Esophagus squamous epithelium (tissue), 5 donors: ENCODE measurements at places on chromosomes 4 and X.

- DNase-seq = no peak
These were observed 567.4 kb downstream of the IQCM start for GRCh38 chr4:149248191-149248764.

DNA sequence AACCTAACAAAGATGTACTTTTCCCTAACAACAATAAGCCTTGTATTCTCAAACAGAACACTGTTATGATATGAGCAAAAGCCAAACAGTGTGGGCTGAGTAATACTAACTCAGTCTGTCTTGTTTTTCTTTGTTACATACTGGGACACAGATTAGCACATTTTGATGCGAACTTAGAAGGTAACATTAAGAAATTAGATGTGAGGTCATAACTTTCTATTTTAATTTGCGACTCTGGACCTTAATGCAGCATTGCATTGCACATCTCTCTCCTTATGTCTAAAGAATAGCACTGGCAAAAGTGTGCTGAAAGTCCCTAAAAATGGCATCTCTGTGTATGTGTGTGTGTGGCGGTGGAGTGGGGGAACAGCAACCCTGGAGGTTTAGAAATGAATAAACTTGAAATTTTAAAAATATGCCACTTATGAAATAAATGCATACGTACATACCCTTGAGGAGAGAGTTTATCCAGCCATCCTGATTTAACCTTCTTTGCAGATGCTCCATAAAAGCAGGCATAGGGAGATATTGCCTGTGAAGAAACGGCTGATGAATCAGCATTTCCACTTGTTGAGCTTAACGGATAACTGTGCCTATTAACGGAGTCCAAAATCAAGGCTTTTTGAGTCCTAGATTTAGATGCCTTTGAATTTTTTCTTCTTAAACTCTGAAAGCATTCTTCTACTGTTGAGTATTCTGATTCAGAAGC, 34.2 kb downstream of the ARAP2 start:
- DNase-seq = no peak

- no peak for DNase-seq
These were observed 50.6 kb downstream of the CCDC149 start for GRCh38 chr4:24862073-24862751.

GRCh38 chr4:153916273-153916755, 127.4 kb upstream of the SFRP2 start:
- no peak for DNase-seq

- DNase-seq = no peak
These were observed 18.1 kb upstream of the CHRNA9 start for GRCh38 chr4:40316782-40317635.

DNA sequence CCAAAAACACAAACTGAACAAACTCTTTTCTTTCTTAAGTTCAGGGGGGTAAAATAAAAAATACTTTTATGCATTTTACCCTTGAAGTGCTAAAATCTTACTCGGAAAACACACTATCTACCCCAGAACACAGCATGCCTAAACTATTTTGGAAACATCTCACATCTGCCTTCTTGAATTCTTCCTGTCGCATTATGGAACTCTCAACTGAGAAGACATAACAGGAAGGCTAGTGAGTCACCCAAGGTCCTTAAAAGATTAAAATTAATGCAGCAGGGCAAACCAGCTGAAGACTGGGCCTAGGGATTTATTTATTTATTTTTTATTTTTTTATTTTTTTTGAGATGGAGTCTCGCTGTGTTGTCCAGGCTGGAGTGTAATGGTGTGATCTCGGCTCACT, 208.2 kb downstream of the APBB2 start:
- no peak for DNase-seq

DNA sequence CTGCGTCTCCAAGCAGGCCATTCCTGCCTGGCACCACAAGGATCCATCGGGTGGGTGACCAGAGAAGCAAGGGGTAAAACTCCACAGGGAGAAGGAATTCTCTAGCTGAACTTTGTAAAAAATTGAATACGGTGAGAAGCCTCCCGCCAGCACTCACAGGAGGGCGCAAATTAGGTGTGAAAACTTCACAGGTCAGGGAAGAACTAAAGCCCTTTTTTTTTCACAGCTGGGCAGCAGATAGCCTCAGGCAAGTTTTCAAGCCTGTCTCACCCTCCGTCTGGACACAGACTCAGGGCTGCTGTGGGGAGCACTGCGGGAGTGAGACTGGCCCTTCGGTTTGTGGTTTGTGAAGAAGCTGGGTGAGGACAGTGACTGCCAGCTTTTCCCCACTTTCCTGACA, 224.1 kb upstream of the FGF16 start:
- DNase-seq = no peak

DNA sequence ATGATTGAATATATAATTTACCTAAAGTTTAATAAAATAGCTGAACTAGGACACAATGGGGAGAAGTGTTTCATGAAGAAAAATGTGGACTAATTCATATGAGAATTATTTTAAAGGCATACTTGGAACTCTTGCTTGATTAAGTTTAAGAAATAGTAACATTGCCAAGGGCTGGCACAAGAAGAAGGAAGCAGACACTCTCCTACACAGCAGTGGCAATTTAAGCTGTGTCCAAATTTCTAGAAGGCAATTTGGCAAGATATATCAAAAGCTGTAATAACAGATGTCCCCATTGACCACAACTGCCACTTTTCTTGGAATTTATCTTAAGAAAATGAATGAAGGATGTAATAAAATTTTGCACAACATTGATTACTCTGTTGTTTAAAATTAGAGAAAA, 209.5 kb upstream of the S100G start:
- DNase-seq = no peak

DNA sequence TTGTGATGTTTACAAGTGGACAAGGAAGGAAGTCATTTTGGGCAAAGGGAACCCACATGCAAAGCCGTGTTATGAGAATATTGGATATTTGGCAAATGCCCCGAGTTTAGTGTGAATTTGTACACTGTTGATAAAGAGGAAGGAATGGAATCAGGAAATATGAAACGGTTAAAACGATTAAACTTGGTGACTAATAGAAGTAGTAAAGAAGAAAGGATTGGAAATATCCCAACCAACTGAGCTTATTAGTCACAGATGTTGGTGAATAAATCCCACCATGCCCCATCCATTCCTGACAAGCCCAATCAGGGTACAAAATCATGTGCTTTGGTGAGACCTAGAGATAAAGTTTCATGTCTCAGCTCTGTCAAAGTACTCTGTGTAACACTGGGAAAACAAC, 22.0 kb downstream of the ARHGAP24 start:
- DNase-seq = no peak

DNA sequence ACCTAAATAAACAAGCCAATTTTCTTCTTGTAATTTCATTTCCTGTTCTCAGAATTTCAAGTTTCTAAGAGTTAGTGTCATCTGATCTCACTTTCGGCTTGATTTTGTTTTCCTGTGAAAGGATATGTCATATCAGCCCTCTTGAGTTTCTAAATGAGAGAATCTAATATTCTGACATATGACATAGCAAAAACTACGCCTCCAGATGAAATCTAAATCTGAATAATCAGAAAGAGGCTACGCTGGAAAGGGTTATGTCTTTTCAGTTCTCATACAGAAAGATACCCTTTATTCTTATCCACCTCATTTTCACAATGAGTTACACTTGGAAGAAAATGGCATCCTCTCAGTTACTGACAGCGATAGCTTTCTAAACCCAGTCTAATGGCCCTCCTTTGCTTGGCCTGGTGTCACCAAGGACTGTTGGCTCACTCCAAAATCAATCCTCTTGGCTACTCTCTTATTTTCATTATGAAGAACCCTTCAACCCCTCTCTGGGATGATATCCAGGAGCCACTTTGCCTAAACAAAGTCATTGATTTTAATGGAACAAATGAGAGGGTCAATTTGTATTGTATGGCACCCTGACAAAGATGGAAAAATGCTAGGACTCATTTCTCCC, 65.6 kb downstream of the ASB9 start:
- no peak for DNase-seq

- no peak for DNase-seq
These were observed 257.7 kb downstream of the PRDM5 start for GRCh38 chr4:120664851-120665250.

DNA sequence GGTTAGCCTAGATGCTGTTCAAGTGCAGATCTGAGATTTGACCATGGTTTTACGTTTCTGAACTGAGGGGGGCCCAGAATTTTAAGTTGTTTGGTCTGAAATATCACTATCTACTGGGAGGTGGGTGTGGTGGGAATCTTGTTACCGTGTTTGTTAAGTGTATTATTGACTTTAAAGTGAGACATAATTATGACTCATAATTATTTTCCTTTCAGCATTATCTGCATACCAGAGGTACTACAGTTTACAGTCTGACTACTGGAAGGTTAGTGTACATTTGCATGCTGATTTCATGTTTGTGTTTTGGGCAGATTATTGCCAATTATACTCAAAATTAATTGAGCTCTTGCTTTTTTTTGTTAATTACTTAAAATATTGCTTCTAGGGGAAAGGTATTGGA, 101.5 kb downstream of the KDM6A start:
- DNase-seq = no peak

- no peak for DNase-seq
These were observed 173.2 kb upstream of the TECRL start for GRCh38 chr4:64582492-64582891.

GRCh38 chrX:49976682-49977197, 54.3 kb downstream of the CLCN5 start:
- no peak for DNase-seq

DNA sequence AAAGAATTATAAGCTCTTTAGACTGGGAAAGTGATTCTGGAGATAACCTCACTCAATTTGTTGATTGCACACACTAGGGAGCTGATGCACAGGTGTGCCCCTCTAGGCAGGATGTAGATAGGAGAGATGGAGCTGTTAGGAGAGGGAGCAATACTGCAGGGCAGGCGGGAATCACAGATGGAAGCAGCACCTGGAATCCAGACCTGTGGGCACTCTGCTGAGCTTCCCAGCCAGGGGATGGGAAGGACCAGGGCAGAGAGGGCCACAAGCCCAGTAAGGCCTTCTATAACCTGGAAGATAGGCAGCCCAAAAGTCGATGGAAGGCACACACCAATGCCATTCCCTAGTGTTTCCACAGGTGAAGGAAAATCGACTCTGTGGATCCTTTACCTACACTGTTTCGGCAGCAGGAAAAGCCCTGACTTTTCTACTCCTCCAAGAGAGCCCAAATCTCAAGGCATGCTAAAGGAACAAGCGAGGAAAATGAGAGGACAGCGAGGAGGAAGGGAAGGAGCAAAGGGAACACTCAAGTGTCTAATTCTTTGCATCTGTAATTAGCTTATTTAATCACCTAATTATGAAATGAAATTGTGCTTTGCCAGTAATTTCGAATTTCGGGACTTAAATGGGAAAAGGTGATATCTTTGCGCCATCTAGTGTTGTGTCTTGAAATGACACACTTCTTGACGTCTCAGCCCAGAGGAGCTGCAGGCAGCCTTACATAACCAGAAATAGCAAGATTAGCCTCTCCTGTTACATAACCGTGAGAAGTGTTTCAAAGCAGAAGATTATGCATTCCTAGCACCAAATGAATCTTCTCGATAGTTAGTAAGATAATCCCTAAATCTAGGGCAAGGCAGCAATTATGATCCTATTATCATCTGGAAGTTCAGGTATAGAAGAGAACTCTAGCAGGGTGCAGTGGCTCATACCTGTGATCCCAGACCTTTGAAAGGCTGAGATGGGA, 31.0 kb upstream of the TLR3 start:
- DNase-seq = no peak

DNA sequence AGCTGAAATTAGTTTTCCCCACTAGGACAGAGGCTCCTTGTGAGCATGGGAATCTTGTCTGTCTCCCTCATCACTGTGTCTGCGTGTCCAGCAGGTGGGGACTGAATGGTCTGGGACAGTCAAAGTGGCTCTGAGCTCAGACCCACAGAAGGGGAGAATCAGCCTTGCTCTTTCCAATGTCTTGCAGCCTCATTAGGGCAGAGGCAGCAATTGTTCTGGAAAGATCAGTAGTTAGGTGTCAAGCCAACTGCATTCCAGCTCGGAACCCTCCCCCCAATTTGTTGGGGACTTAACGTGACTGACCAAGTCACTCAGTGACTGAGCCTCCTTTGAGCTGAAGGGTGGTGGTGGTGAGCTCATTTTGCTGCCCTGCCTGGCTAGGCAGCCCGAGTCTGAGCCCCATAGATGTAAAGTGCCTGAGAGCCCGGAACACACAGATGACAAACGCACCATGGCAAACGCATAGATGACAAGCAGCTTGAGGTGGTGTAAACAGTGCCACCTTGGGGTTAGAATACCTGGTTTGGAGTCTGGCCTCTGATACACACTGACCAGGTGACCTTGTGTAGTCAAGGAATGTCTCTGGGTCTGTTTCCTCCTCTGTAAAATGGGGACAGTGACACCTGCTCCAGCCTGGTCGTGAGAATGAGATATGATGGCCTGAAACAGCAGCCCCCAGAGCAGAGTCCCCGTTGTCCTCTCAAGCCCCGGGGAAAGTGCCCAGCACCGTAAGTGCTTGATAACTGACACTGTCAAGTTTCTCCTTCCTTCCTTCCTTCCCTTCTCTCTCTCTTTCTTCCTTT, 2.7 kb upstream of the SORCS2 start:
- DNase-seq = no peak

GRCh38 chr4:28427306-28428085, 1566.9 kb downstream of the STIM2 start:
- no peak for DNase-seq

DNA sequence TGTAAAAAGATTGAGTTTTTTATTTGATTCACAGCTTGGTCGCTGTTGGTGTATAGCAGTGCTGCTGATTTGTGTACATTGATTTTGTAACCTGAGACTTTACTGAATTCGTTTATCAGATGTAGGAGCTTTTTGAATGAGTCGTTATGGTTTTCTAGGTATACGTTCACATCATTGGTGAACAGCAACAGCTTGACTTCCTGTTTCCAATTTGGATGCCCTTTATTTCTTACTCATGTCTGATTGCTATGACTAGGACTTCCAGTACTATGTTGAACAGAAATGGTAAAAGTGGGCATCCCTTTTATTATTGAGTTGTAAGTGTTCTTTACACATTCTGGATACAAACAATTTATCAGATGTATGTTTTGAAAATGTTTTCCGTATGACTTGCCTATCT, 76.0 kb downstream of the ADGRG4 start:
- DNase-seq = no peak

GRCh38 chr4:141037446-141037845, 95.8 kb downstream of the RNF150 start:
- DNase-seq = no peak

DNA sequence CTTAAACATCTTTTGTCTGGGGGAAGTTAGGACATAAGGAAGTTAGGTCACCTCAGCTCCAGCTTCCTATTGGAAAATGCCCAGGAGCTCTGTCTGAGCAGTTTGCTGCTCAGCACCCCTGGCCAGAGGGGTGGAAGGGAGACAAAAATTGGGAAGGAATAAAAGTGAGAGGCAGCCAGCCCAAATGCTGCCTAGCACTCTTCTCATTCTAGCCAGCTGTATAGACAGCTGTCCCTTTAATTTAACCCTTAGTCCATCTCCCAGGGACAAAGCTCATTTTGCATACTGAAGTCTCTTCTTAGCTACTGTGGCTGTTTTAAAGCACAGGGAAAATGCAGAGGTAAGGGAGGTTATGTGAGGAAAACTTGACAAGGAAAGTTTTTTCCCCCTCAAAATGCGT, 89.5 kb upstream of the CITED1 start:
- no peak for DNase-seq

GRCh38 chrX:5242091-5242790, 986.4 kb downstream of the NLGN4X start:
- no peak for DNase-seq
